Forelimb muscle (tissue), 1 donor: ENCODE measurements at places on chromosomes 1 and 21. TPM values are rescaled to one million over a fixed set of nuclear protein-coding genes. Genes with fewer than 3 reads are reported as not detected.

Gene NECTIN4
- polyA plus RNA-seq: 0.09 TPM

Gene SIM2
- 2.9 TPM for polyA plus RNA-seq

Gene CR1L
- polyA plus RNA-seq: 0.52 TPM

Gene RGS4
- 0.85 TPM for polyA plus RNA-seq

Gene LRRC38
- polyA plus RNA-seq: 42.3 TPM

Gene XKR8
- 7.8 TPM for polyA plus RNA-seq

Gene ITLN1
- polyA plus RNA-seq: not detected

Gene IQGAP3
- 5.5 TPM for polyA plus RNA-seq

Gene VPS26C
- 29.3 TPM for polyA plus RNA-seq

Gene CFHR4
- polyA plus RNA-seq: not detected

Gene OR14K1
- polyA plus RNA-seq: not detected

Gene AK5
- polyA plus RNA-seq: 5.8 TPM

Gene HSD3B2
- polyA plus RNA-seq: not detected

Gene SPRR2E
- not detected for polyA plus RNA-seq

Gene DNALI1
- polyA plus RNA-seq: 8.7 TPM

Gene AKR1A1
- polyA plus RNA-seq: 73.4 TPM

Gene DCDC2B
- polyA plus RNA-seq: 0.66 TPM

Gene DMRTB1
- not detected for polyA plus RNA-seq

Gene LCE3E
- polyA plus RNA-seq: not detected

Gene CALML6
- polyA plus RNA-seq: 281 TPM

Gene MRPS14
- polyA plus RNA-seq: 23.1 TPM

Gene F13B
- not detected for polyA plus RNA-seq

Gene UBQLN4
- 47.5 TPM for polyA plus RNA-seq

Gene SLAMF9
- polyA plus RNA-seq: not detected

Gene A3GALT2
- polyA plus RNA-seq: not detected

Gene SFN
- polyA plus RNA-seq: 0.10 TPM

Gene TNN
- 4.6 TPM for polyA plus RNA-seq

Gene KIRREL1
- 25.4 TPM for polyA plus RNA-seq

Gene FNDC10
- polyA plus RNA-seq: 2.0 TPM

Gene VTCN1
- 0.13 TPM for polyA plus RNA-seq

Gene CELA3B
- polyA plus RNA-seq: not detected

Gene SYPL2
- 304 TPM for polyA plus RNA-seq

Gene TLCD4
- polyA plus RNA-seq: 12.7 TPM

Gene CYP2J2
- polyA plus RNA-seq: 96.4 TPM

Gene RPE65
- not detected for polyA plus RNA-seq

Gene C1orf94
- 0.06 TPM for polyA plus RNA-seq
